Naive B cell (primary cell): ENCODE measurements at places on chromosomes 6 and 20. TPM values are rescaled to one million over a fixed set of nuclear protein-coding genes. Genes with fewer than 3 reads are reported as not detected.

Gene UNC5CL
- not detected for polyA plus RNA-seq

GRCh38 chr6:26158581-26159356, 71.5 kb downstream of the HFE start:
- H3K27ac ChIP-seq: peak overlapping the region; percentile 98
- H3K27me3 ChIP-seq: no peaks in the 10 kb centered on the region
- peak overlapping the region; percentile 99 for H3K4me3 ChIP-seq
- DNase-seq: peak; percentile 65

Gene SYNCRIP
- polyA plus RNA-seq: 12.0 TPM

DNA sequence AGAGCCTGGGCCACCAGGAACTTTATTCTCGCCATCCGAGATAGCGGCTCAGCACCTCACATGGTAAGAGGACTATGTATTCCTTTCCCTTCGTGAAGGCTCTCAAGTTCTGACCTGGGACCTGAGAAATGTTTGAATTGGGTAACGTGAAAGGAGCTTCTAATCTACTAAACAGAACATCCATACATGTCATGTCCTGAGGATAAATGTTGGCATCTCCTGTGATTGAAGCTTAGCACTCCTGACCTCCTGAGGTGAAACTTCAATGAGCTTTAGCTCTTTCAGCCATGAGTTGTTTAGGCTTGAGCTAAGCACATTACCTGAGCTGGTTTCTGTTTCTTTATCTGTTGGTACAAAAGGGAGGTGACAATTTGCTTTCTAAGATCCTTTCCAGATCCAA, 280.9 kb downstream of the PACRG start:
- H3K36me3 ChIP-seq: no peaks in the 10 kb centered on the region
- H3K27ac ChIP-seq: no peak overlapping the region
- DNase-seq: no peak

Gene PGM3
- polyA plus RNA-seq: 8.0 TPM

GRCh38 chr6:89122625-89123024, 4.8 kb upstream of the SRSF12 start:
- DNase-seq: peak; percentile 8
- H3K4me1 ChIP-seq: no peaks in the 10 kb centered on the region
- no peaks in the 10 kb centered on the region for H3K27me3 ChIP-seq
- no peaks in the 10 kb centered on the region for H3K36me3 ChIP-seq

DNA sequence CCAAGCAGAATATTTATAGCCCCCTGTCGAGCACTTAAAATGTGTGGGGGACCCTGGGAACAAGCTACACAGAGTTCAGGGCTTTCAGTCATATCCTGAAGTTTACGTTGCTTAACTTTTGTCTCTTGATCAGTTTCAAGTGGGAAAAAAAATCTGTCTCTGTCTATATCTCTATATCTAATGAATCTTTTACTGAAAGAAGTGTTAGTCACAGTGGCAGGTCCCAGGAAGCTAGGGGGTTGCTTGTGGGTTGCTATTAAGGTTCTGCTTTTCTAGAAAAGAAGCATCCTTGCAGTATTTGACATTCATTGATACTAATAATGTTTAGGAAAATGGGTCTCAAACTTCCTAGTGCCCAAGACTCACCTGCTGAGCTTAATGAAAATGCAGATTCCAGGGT, 76.7 kb upstream of the CLDN20 start:
- H3K27me3 ChIP-seq: peaks cover 8% of the 10 kb centered on the region
- DNase-seq: no peak
- no peak overlapping the region for H3K4me3 ChIP-seq
- H3K27ac ChIP-seq: no peak overlapping the region
- peaks cover 6% of the 10 kb centered on the region for H3K4me1 ChIP-seq

GRCh38 chr20:2707353-2708072, 14.9 kb downstream of the EBF4 start:
- DNase-seq: no peak
- H3K4me3 ChIP-seq: no peak overlapping the region
- no peaks in the 10 kb centered on the region for H3K4me1 ChIP-seq
- no peaks in the 10 kb centered on the region for H3K36me3 ChIP-seq
- peak overlapping the region; percentile 78 for H3K27ac ChIP-seq

DNA sequence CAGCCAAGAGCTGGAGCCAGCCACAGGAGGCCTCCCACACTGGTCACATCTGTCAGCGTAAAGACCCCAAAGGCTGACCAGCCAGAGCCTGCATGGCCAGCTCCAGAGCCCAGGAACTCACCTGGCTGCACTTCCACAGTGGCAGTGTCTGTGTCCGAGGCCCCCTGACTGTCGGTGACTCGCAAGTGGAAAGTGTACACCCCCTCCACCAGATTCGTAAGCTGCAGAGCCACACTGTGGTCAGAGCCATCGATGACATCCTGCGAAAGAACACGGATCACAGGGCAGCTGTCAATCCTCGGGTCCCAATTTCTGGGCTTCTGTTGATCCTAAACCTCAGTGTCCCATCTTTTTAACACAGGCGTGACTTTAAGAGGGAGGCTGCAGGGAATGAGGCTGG, 69.3 kb downstream of the ALDH5A1 start:
- no peak overlapping the region for H3K4me3 ChIP-seq
- no peaks in the 10 kb centered on the region for H3K36me3 ChIP-seq
- H3K27ac ChIP-seq: no peak overlapping the region
- no peaks in the 10 kb centered on the region for H3K4me1 ChIP-seq

- no peak overlapping the region for H3K27ac ChIP-seq
- no peak for DNase-seq
- H3K4me1 ChIP-seq: no peaks in the 10 kb centered on the region
- H3K4me3 ChIP-seq: no peak overlapping the region
These were observed 46.1 kb upstream of the PRDM1 start for GRCh38 chr6:106039897-106040592.

Gene ZC3H12D
- 4.7 TPM for polyA plus RNA-seq

- no peak for DNase-seq
- H3K4me3 ChIP-seq: no peak overlapping the region
- H3K4me1 ChIP-seq: no peaks in the 10 kb centered on the region
- no peak overlapping the region for H3K27ac ChIP-seq
These were observed 58.2 kb downstream of the PLCB1 start for GRCh38 chr20:8190043-8190880.

Gene MAS1
- polyA plus RNA-seq: not detected

- peak; percentile 61 for DNase-seq
- H3K36me3 ChIP-seq: peaks cover 15% of the 10 kb centered on the region
- peaks cover 12% of the 10 kb centered on the region for H3K27me3 ChIP-seq
- peak overlapping the region; percentile 33 for H3K27ac ChIP-seq
These were observed 56.7 kb downstream of the APCDD1L start for GRCh38 chr20:58458342-58459057.

- H3K4me3 ChIP-seq: no peak overlapping the region
- H3K4me1 ChIP-seq: peaks cover 12% of the 10 kb centered on the region
- DNase-seq: no peak
- peaks cover 4% of the 10 kb centered on the region for H3K36me3 ChIP-seq
- peak overlapping the region; percentile 53 for H3K27ac ChIP-seq
These were observed 219.8 kb upstream of the ARID1B start for GRCh38 chr6:156557251-156557910.

Gene VGLL2
- polyA plus RNA-seq: not detected

Gene RCAN2
- not detected for polyA plus RNA-seq

DNA sequence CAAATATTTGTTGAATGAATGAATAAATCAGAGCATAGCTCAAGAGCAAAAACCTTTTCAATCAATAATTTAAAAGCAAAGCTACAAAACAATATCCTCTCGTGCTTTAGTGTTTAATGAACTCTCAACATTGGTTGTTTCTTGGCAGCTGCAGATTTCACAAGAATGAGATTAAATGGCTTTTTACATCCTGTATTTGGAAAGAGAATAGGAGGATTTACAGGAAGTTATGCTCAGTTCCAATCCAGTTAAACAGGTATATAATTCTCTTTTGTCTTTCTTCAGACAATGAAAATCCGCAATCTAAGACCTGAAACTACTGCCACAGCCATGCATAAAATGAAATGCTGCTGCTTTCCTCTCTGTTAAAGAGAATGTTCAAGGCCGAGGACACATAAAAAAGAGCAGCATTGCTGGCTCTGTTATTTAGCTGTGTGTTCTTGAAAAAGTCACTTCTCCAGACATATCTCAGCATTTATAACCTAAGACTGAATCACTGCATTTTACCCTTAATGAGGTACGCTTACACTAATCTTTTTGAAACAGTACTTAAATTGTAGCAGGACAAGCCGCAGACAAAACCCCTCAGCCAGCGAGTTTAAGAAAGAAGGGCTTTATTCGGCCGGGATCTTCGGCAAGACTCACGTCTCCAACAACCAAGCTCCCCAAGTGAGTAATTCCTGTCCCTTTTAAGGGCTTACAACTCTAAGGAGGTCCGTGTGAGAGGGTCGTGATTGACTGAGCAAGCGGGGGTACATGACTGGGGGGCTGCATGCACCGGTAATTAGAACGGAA, 3.6 kb downstream of the C6orf52 start:
- no peaks in the 10 kb centered on the region for H3K36me3 ChIP-seq
- peaks cover 20% of the 10 kb centered on the region for H3K4me1 ChIP-seq
- H3K4me3 ChIP-seq: peak overlapping the region; percentile 73

GRCh38 chr6:2396042-2396657, 150.7 kb upstream of the GMDS start:
- DNase-seq: no peak
- H3K4me3 ChIP-seq: no peak overlapping the region
- H3K27ac ChIP-seq: no peak overlapping the region
- H3K27me3 ChIP-seq: no peaks in the 10 kb centered on the region
- peaks cover 33% of the 10 kb centered on the region for H3K36me3 ChIP-seq

Gene GABRR2
- polyA plus RNA-seq: not detected

Gene VIP
- polyA plus RNA-seq: not detected

Gene VWA7
- not detected for polyA plus RNA-seq

DNA sequence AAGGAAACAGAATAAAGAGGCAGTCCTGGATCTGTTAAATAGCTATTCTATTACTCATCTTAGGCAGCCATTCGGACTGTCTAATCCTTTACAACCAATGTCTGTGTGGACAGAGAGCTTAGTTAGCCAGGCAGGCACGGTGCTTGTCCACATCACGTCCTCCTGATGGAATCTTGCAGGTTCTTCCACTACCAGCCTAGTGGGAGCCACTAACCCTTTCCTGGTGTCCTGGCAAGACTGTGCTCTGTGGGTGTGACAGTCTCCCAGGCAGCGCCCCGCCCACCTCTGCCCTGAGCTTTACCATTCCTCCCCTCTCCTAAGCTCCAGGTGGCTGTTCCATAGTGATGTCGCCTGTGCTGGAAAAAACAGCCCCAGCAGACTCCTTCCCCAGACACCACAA, 78.3 kb upstream of the CLDN20 start:
- no peak overlapping the region for H3K4me3 ChIP-seq
- H3K27ac ChIP-seq: no peak overlapping the region
- peaks cover 14% of the 10 kb centered on the region for H3K4me1 ChIP-seq
- H3K36me3 ChIP-seq: no peaks in the 10 kb centered on the region
- H3K27me3 ChIP-seq: peaks cover 8% of the 10 kb centered on the region

Gene ESR1
- 0.21 TPM for polyA plus RNA-seq

Gene COL20A1
- not detected for polyA plus RNA-seq

DNA sequence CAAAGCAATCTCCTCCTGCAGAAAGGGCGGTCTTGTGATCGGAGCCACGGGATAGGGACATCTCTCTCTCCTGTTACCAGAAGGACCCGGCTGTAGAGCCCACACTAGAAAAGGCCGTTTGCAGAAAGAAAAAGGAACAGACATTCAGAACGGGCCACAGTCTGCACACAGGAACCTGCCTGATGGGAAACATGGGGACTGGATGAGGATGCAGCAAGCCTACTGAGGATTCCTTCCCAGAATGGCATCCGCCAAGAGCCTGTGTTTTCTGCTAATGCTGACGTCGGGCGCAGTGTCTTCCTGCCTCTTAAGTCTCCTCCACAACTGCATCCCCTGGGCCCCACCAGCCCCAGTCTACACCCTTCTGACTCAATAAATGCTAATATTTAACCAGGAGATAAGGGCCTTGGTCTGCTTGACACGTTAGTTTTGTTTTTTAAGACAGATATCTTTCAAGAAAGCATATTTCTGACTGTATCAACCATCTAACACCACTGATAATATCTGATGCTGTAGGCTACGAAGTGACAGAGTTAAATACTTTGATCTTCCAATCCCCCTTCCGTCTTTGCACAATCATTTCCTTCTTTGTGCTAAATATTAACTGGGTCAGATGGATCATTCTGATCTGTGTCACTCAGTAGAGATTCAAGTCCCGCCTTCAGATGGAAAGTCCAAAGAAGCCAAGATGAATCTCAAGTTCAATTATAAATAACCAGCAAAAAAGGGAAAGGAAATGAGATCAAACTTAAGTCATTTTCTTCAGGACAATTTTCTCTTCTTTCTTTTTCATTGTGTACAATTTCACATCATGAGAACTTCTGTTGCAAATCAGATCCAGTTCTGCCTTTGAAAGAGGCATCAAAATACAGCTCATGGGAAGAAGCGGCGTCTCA, 20.7 kb downstream of the FAM50B start:
- H3K4me1 ChIP-seq: no peaks in the 10 kb centered on the region
- peaks cover 54% of the 10 kb centered on the region for H3K27me3 ChIP-seq
- H3K36me3 ChIP-seq: no peaks in the 10 kb centered on the region
- no peak overlapping the region for H3K4me3 ChIP-seq
- no peak overlapping the region for H3K27ac ChIP-seq

Gene ARMH2
- not detected for polyA plus RNA-seq

Gene KIAA1755
- polyA plus RNA-seq: not detected

- no peak overlapping the region for H3K27ac ChIP-seq
- H3K36me3 ChIP-seq: no peaks in the 10 kb centered on the region
- no peaks in the 10 kb centered on the region for H3K27me3 ChIP-seq
- no peak for DNase-seq
- no peak overlapping the region for H3K4me3 ChIP-seq
- no peaks in the 10 kb centered on the region for H3K4me1 ChIP-seq
These were observed 990.9 kb downstream of the EPHA7 start for GRCh38 chr6:92428448-92428847.

Gene FNDC11
- 2.9 TPM for polyA plus RNA-seq

- peaks cover 7% of the 10 kb centered on the region for H3K4me1 ChIP-seq
- DNase-seq: no peak
- H3K27me3 ChIP-seq: peaks cover 13% of the 10 kb centered on the region
- no peak overlapping the region for H3K27ac ChIP-seq
These were observed 88.0 kb downstream of the METTL24 start for GRCh38 chr6:110270165-110270564.

- peaks cover 11% of the 10 kb centered on the region for H3K36me3 ChIP-seq
- no peak overlapping the region for H3K4me3 ChIP-seq
- H3K27ac ChIP-seq: peak overlapping the region; percentile 20
These were observed 179.2 kb downstream of the TMEM242 start for GRCh38 chr6:157143890-157144798.

- no peak overlapping the region for H3K4me3 ChIP-seq
- H3K36me3 ChIP-seq: peaks cover 4% of the 10 kb centered on the region
- H3K27me3 ChIP-seq: no peaks in the 10 kb centered on the region
These were observed 440.3 kb upstream of the HS3ST5 start for GRCh38 chr6:114783083-114783482.

Gene SRPK1
- polyA plus RNA-seq: 25.4 TPM

GRCh38 chr6:338815-339262, 46.6 kb downstream of the DUSP22 start:
- H3K36me3 ChIP-seq: peaks cover 4% of the 10 kb centered on the region
- no peak for DNase-seq
- H3K27ac ChIP-seq: peak overlapping the region; percentile 24
- H3K4me3 ChIP-seq: peak overlapping the region; percentile 28
- peaks cover 58% of the 10 kb centered on the region for H3K4me1 ChIP-seq

Gene USP49
- polyA plus RNA-seq: 1.0 TPM
